ENCODE measurements at places on chromosomes 13 and 19.

- DNase-seq, result no peak
Measured at GRCh38 chr13:104937881-104938280, 1597.6 kb downstream of the EFNB2 start.

- DNase-seq, result no peak
Measured at GRCh38 chr13:112900691-112901091, 68.3 kb upstream of the MCF2L start.

GRCh38 chr19:48724796-48725753, 5.5 kb upstream of the MAMSTR start:
- no peak for DNase-seq

DNA sequence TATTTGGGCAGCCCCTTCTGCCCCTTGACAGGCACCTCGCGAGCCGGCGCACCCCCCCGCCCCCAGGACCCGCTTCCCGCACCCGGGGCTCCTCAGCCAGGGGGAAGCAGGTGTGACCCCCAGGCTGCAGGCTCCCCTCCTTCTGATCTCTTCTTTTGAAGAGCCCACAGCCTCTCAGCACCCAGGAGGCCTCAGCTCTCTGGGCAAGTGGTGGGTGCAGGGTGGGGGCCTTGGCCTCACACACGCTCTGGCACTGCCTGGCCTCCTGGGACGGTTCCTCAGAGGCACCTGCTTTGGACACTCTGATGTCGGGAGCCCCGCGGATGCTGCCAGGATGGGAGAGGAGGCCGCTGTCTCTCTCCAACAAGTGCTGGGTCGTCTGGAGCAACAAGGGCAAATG, 1.5 kb upstream of the C13orf46 start:
- DNase-seq, result no peak

DNA sequence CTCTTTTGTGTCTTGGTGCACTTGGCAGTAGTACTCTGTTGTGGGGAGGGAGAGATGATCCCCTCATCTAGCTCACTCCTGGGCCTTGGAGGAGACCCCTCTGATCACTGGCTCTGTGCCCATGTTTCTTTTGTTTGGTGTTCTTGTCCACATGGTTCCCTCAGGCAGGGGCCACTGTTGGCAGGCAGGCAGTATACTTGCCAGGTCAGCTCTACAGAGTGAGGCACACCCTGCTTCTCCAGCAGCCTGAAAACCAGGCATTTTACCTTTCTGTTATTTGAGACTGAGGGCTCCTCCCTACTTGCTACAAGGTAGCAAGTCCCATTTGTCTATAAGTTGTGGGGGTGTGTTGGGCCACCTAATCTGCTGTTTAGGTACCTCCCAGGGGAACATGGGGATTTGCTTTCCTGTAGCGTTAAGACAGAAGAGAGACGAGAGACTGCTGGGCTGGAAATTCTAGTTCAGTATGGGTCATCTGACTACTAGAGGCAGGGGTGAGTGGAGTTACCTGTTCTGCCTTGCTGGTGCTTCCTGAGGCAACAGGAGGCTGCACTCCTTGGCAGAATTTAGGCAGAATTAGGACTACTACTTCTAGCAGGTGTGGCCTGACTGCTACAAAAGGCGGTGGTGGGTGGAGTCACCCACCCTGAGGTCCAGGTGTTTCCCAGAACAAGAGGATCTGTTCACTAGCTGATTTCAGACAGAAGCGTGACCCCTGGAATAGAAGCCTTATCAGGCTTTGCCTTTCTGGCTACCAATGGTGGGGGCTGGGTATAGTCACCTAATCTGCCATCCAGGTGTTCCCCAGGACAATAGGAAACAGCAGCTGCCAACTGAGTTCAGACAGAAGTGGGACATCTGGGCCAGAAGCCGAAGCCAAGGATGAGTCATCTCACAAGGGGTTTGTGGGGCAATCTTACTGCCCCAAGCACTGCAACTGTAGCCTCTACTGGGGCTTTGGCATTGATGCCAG, 843.0 kb upstream of the ATXN8OS start:
- DNase-seq, result no peak

- DNase-seq, result no peak
Measured at GRCh38 chr13:108858676-108859075, 229.3 kb downstream of the MYO16 start.

DNA sequence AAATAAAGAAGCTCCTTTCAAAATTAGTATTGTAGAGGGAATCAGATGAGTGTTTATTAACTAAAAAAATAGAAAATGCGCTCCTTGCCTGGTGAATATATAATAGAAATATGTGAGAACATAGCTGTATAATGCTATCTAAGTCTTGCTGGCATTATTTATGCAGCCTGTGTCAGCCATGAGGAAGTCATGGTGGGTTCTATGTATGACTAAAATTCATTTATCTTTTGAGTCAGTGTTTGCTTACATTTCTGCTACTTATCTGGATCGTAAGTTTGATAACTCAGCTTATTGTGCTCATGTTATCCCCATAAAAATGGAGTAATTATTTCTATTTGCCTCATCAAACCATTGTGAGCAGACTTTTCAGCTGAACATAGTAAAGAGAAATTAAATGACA, 449.3 kb downstream of the OXGR1 start:
- no peak for DNase-seq

GRCh38 chr13:68713394-68713793, 1394.2 kb upstream of the ATXN8OS start:
- DNase-seq, result no peak

DNA sequence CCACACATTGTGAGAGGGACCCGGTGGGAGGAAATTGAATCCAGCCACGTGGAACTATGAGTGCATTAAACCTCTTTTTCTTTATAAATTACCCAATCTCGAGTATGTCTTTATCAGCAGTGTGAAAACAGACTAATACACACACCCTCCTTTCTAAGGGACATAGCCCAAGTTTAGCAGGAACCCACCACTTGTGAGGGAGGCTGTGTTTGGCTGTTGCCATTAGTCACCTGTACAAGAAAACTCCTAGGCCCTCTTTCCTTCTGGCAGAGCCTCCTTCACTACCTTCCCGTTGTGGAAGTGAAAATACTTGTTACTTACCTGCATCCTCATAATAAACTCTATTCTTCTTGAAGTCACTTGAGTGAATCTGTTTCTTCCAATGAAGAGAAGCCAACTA, 76.3 kb upstream of the FARP1 start:
- DNase-seq, result no peak

DNA sequence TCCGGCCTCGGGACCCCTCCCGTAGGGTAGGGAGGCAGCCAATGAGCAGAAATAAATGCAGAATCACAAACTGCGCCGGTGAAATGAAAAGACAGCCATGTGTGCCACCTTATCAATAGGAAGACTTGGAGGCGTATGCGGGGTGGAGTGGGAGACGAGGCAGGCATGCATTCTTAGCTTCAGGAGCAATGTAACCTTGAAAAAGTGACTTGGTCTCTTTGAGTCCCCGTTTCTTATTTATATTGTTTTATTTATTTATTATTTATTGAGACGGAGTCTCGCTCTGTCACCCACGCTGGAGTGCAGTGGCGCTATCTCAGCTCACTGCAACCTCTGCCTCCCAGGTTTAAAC, 16.0 kb downstream of the SSC5D start:
- DNase-seq, result no peak

DNA sequence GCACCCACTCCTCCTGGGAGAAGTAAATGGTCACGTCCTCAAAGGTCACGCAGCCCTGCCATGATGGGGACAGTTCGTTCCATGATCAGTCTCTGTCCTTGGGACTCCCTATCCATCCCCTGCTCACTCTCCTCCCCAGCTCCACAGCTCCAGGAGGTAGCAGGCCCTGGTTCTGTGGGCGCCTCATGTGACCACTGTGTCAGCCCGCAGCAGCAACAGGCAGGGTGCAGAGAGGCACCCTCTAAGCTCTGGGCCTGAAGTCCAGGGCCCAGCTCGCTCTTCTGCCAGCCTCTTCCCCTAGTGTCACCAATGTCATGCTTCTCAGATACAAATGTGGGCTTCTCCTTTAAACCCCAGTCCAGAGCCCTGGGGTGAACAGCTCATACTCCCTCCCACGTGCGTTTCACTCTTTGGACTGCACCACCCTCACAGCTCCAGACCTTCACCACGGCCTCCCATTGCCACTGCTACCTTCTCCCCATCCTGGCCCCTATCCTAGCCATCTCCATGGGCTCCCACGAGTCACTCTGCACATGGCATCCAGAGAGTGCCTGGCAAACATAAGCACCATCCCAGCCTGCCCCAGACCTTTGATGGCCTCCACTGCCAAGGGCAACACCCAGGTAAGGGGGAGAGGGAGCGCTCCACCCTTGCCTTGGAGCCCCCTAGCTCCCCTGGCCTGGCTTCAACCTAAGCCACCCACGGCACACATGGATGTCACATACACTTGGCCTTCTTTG, 2.9 kb downstream of the ZNF792 start:
- DNase-seq, result no peak

GRCh38 chr13:37656247-37656940, 57.8 kb upstream of the POSTN start:
- no peak for DNase-seq

DNA sequence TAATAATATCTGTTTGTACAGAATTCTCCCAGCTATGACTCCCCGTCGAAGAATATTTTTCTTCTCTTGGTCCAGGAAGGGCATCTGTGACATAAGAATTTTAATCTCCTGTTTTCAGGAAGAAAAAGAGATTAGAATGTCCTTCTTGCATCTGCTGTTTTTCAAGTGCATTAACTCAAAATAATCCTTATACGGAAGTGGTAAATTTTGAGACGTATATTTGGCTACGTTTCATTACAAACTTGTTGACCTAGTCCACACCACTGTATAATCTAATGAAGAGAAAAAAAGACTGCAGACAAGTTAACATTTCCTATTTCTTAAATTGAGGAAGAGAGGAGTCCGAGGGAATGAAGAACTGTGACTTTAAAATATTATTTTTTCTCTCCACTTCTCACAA, 959.9 kb downstream of the DIAPH3 start:
- no peak for DNase-seq

- no peak for DNase-seq
Measured at GRCh38 chr19:55092423-55093318, 17.0 kb downstream of the EPS8L1 start.

DNA sequence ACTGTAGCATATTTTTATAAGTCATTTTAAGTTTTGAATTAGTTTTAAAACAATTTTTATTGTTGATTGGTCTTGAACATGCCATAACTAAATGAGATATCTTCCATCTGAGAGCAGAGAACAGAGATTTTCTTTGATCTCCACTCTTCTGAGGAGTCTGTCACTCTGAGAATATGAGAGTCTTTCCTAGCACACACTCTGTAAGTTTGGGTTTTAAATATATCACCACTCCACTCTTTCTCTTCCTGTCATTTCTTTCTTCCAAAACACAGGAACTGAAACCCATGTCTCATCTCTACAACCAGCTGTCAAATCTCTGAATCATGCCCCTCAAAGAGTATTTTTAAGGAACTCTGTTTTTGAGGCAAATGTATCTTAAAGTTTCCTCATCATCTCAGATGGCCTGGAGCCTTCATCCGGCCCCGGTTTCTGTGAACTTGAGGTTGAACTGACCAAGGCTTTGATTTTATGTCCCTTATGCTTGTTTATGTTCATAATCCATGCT, 698.2 kb upstream of the SGCG start:
- no peak for DNase-seq

- peak; percentile 53 for DNase-seq
Measured at GRCh38 chr13:20182231-20182846, 10.4 kb downstream of the GJB2 start.

GRCh38 chr13:49641801-49642291, 13.5 kb downstream of the ARL11 start:
- DNase-seq, result no peak

GRCh38 chr19:6250024-6250615, 29.7 kb downstream of the MLLT1 start:
- no peak for DNase-seq

GRCh38 chr19:18264137-18264854, 10.0 kb downstream of the IQCN start:
- DNase-seq, result no peak

DNA sequence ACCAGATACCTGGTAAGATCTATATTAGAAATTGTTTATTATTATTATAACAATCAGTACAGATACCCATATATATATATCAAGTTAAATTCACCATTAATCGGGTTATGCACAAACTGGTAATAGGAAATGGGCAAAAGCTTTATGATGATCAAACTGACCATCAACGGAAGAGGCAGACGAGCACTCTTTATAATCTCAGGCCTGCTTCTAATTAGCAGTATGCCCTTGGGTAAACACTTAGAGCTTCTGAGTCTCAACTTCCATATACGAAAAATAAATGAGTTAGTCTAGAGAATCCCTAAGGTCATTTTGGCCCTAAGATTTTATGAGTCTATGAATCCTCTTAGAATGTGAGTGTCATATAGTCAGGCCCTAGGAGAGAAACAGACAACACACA, 710.9 kb downstream of the PCDH9 start:
- no peak for DNase-seq

- DNase-seq, result no peak
Measured at GRCh38 chr13:28707629-28708427, 10.9 kb downstream of the SLC46A3 start.

DNA sequence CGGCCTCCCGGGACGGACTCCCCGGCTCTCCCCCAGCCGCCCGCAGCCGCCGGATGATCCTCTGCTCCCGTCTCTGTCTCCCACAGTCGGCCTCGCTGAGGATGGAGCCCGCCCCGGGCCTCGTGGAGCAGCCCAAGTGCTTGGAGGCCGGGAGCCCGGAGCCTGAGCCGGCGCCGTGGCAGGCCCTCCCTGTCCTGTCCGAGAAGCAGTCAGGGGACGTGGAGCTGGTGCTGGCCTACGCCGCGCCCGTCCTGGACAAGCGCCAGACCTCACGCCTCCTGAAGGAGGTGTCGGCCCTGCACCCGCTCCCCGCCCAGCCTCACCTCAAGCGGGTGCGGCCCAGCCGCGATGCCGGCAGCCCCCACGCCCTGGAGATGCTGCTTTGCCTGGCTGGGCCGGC, 6.8 kb downstream of the ADAT3 start:
- no peak for DNase-seq

DNA sequence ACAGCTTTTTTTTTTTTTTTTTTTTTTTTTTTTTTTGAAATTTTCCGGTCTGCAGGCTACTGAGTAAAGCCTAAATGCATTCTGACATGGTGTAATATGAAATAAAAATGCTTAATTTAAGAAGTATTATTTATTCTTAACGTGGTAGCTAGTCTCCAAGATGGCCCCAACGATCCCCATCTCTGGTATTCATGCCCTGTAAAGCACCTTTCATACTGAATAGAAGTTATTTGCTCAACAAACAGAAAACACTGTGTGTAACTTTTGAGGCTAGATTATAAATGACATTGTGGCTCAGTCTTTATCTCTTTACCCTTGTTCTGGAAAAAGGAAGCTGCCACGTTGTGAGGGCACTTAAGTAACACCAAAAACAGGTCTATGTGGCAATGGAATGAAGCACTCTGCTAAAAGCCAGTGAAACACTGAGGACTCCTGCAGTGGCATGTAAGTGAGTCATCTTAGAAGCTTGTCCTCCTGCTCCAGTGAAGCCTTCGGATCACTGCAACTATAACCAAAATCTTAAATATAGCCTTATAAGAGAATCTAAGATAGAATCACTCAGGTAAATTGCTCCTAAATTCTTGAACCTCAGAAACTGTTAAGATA, 128.7 kb downstream of the UGGT2 start:
- DNase-seq, result no peak

- no peak for DNase-seq
Measured at GRCh38 chr13:76687467-76687866, 198.7 kb downstream of the KCTD12 start.

- peak; percentile 98 for DNase-seq
Measured at GRCh38 chr19:7903244-7904073, at the start of gene MAP2K7. Gene MAP2K7, plus strand, starts transcription at chr19:7903877. Its CDS starts 68 bp downstream, at chr19:7903945.
